HEK293T (cell line): ENCODE measurements at places on chromosomes 11 and 22.

GRCh38 chr11:94433049-94433448, 31.8 kb upstream of the GPR83 start:
- no peak for DNase-seq

DNA sequence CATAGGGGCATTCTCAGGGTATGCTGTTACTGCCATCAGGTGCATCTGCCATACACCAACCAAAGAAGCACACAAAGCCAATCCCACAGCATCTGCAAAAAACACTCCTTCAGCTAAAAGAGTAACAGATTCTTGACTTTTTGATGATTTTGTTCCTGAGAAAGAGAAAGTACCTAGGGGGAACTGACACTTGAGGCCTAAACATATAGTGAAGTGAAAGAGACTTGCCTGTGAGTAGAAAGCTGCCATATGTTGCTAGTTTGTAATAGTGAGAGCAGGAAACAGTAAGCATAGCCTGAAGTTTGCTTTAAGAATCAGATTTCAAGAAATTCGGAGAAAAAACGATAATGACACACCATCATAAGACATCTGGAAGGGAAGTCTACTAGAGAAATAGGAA, 97.9 kb upstream of the CTSC start:
- DNase-seq = no peak

- DNase-seq = no peak
These were observed 45.7 kb downstream of the NAT10 start for GRCh38 chr11:34151166-34151565.

DNA sequence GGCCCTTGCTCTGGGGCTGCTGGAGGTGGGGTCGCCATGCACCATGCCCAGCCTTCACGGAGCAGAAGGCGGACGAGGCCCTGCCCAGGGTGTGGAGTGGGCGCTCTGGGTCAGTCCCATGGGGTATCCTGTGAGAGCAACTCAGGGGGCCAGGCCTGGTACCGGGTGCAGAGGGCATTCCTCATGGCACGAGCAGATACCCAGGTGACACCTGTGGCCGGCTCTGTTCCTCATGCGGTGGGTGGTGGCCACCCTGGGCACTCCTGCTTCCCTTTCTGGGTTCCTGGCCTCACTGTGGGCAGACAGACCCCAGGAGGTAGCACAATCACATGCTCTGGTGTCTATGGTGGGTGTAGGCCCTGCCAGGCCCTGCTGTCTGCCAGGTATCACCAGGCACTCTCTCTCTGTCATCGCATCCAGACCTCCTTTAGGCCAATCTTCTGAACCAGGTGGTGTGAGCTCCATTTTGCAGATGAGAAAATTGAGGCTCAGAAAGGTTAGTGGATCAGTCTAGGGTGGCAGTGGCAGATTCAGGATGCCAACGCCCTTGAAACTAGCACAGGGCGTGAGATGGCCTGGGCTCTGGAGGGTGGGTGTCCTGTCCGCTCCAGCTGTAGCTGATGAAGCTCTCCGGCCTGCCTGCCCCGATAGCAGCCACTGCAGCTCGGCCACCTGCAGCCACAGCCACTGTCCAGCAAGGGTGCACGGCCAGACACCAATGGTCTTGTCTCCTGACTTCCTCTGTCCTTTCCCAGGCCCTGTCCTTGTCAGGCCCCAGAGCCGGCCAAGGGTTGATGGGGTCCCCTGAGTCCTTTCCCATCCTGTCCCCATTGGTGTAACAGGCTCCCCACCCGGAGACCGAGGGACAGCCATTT, 15.1 kb downstream of the DGKZ start:
- no peak for DNase-seq

GRCh38 chr11:71363721-71364120, 84.5 kb downstream of the DHCR7 start:
- DNase-seq = no peak

DNA sequence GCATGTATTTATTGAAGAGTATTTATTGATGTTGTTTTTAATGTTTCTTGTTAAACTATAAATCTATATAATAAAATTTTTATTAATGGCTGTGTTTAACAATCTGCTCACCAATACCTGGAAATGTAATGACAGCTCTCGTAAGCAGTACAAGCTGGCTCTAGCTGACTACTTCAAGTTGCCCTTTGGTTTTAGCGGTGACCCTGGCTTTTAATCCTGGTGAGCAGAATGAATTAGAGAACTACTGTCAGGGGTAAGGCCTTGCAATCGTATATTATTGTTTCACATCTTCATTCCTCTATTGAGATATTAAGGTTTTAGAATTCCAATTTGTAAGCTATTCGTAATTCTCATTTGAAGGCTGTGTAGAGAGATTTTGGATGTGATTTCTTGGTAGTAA, 372.2 kb downstream of the METTL15 start:
- DNase-seq = no peak

- DNase-seq = no peak
These were observed 32.7 kb upstream of the GNB1L start for GRCh38 chr22:19887256-19887985.

- DNase-seq = peak; percentile 14
These were observed 32.7 kb upstream of the CCDC34 start for GRCh38 chr11:27395556-27396258.

DNA sequence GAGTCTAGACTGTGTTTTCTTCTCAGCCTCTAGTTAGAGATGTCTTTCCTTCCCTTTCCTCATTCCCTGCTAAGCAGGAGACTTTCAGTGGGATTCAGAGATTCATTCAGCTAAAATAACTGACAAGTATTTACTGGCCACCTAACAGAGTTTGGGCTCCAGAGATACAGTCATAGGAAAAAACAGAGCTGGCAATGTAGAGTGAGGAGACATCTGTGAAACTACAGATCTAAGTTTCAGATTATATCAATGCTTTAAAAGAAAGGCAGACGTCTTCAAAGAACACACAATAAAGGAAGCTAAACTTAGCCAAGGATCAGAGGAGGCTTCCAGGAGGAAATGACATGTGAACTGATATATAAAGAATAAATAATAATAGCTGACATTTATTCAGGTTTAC, 355.6 kb upstream of the DDI1 start:
- no peak for DNase-seq

DNA sequence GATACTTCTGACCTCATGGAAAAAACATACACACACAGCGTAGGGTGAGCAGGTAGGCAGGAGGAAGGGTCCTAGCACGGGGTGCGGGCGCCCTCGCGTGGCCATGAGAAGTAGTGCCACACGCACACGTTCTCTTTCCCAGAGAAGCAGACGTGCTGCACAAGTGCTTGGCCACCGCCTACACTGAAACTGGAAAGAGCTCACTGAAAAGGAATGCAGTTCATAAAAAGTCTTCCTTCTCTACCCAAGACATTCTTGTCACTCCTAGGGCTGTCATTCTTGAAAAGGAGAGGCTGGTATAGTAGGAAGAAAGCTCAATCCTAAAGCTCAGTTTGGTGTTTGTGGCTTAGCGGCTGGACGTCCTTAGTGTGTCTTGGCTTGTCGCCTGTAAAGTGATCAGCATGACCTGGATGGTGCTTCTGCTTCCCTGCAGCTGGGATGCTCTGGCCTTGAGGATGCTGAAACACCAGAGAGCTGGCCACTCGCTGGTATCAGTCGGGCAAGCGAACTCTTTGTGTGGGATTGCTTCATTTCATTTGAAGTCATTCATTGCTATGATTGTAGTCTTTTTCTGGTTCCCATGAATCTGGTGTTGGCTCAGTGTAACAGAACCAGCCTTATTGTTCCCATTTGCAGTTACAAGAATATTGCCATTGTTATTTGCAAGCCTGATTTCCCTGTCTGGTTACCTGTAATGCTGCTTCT, 303.8 kb downstream of the NTM start:
- peak; percentile 75 for DNase-seq

DNA sequence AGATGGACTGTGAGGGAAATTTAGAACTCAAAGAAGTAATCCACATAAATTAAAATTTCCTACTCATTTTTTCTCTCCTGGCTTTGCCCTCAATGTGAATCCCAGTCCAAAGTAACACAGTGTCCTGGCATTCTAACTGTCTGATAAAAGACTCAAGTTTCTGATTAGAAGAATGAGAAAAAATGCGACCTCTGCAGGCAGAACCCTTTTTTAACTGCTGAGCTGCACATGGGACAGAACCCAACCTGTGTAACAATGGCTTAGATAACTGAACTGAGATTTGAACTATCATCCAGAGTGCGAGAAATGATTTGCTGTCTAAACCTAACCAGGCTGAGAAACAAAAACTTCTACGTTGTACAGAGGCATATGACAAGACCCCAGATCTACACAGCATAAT, 385.6 kb upstream of the LRRC4C start:
- DNase-seq = no peak

GRCh38 chr22:50626850-50627641, 906 bp downstream of the ARSA start:
- no peak for DNase-seq

- no peak for DNase-seq
These were observed 5.7 kb upstream of the SUN2 start for GRCh38 chr22:38761202-38762162.

DNA sequence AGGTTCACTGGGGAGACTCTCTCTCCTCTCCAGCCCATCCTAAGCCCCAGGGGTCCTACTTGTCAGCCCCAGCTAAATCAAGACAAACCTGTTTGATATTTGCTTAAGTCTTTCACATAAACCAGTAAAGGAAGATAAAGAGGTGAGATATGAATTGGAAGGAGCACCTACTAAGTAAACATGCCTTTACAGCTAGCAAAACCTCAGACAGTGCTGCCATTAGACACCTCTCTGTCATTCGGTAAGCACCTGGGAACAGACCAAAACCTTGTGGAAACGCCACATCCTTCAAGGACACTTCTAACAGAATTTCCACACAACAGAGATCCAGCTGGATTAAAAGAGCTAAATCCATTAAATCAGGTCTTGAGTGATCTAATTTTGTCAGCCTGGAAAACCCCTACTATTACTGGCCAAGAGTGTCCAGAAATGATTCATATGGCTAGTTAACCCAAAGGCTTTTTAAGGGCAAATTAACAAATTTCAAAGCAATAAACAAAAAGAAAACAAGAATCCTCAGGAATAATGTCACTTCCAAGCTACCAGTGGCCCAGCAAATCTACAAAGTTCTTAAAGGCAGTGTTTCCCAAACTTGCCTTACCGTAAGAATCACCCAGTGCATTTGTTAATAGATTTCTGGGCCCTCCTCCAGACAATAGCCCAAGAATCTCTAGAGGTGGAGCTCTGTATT, 2.4 kb downstream of the VPS37C start:
- no peak for DNase-seq

DNA sequence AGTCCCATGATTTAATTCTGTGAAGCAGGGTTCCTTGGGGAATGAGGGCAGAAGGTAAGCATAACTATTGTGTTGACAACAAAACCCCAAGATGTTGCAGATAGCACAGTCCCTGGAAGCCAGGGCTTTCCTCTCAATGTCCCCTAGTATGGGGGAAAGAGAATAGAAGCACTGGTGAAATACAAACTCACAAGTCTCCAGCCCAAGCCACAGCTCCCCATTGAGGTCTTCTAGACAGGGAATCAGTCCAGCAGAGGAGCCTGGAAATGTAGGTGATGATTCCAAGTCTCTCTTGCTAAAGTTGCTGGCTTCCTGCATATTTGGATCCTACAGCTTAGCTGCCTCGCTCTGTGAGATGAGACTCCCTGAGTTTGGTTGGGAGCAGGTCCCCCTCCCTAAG, 31.7 kb upstream of the DRD2 start:
- no peak for DNase-seq

GRCh38 chr22:44894321-44894720, 115.5 kb downstream of the PHF21B start:
- no peak for DNase-seq

DNA sequence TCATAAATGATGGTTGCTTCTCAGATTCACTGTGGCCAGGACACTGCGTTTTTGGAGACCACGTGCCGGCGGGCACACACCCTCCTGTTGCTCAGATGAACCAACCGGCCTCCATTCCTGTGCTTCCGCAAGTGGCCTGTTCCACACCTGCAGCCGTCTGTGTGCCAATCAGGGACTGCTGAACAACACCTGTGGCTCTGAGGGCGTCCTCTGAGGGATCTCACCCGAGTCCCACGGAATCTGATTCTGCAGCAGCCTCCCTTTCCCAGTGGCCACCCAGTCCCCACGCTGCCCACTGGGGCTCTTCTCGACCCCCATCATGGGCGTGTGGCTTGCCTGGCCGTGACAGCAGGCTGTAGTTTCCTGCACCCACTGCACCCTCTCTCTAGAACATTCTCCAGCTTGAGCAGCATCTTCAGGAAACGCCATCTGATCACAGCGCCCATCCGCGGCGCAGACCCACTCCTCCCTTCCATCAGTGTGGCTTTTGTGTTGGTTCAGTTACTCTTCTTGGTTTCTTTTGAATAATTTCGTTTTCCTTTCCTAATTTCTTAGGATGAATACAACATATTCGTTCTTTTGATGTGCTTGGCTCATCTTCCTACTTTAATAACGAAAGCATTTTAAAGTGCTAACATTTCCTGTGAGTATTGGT, 100.3 kb upstream of the SLC22A12 start:
- no peak for DNase-seq

DNA sequence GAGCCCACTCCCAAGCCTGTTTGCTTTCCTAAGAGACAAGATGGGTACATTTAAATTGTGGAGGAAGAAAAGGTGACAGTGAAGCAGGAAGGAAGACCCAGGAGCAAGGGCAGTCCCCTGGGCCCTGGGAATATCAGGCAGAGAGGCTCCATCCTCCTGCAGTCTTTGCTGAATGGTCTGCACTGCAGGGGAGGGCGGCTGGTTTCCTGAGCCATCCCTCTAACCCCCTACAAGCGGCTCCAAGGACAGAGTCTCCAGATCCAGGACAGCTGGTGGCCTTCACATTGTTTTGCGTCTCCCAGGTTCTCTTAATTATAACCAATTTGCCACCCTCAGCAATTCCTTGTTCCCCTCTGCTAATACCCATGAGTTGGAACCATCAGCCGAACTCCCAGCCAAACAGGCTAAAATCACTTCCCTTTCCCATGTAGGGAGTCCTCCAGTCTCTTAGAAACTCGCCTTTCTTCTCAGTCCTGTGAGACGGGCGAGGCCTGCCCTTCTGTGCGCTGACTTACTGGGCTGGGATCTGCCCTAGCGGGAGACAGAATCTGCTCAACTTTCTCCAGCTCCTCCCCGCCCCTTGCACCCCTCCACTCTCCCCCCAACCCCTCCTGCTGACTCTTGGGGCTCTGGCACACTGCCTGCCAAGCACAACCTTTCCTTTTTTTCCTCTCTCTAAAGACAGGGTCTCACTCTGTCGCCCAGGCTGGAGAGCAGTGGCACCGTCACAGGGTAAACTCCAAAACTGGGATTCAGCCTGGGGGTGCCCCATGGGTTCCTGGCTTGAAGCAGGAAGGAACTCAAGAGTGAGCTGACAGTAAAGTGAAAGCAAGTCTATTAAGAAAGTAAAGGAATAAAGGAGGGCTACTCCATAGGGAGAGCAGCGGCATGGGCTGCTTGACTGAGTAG, 53.4 kb upstream of the EMID1 start:
- DNase-seq = no peak

- no peak for DNase-seq
These were observed 7.4 kb downstream of the TRPC6 start for GRCh38 chr11:101576456-101576855.

DNA sequence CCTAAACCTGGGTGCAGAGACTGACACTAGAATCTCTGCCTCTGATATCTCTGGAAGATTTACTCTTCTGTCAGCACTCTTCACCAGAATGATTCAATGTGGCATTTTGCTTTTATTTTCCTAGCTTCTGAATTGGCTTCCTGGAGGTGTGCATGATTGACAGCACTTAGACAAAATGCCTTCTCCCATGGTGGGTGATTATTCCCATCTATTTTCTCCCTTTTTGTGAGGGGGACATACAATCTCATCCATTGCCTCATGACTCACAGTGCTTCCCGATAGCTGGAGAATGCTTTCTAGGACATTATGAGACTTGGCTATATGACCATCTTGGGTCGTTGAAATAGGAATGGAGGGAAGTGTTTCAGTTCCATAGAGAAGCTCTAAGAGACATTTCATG, 4.0 kb upstream of the TRIM68 start:
- no peak for DNase-seq
